Effector memory CD4-positive, alpha-beta T cell (primary cell): ENCODE measurements at places on chromosomes 7 and 10.

GRCh38 chr7:151571471-151571870 lies 51.8 kb upstream of the RHEB start:
- no peak for DNase-seq

GRCh38 chr7:44757311-44757710 lies 8.7 kb downstream of the ZMIZ2 start:
- no peak for DNase-seq

DNA sequence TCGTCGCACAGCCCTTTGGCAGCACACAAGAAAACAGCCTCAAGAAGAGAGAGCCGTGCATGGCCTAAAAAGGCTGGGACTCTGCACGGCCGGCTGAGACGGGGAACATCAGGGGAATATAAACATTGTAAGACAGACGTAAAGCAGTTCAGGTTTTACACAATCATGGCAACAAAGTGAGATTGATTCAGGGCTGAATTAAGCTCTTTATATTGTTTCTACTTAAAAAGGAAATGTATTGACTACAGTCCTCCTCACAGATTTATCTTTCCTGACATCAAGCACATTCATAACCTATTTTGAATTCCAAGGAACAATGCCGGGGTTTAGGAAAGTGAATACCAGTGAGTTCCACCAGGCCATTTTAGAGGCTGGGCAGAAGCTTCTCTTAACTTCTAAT lies 25.2 kb downstream of the SORBS1 start:
- DNase-seq: no peak

GRCh38 chr10:21985541-21985940 lies 18.0 kb downstream of the DNAJC1 start:
- DNase-seq: no peak

- DNase-seq: no peak
These were observed 24.4 kb downstream of the TRUB1 start for GRCh38 chr10:114962441-114962840.

DNA sequence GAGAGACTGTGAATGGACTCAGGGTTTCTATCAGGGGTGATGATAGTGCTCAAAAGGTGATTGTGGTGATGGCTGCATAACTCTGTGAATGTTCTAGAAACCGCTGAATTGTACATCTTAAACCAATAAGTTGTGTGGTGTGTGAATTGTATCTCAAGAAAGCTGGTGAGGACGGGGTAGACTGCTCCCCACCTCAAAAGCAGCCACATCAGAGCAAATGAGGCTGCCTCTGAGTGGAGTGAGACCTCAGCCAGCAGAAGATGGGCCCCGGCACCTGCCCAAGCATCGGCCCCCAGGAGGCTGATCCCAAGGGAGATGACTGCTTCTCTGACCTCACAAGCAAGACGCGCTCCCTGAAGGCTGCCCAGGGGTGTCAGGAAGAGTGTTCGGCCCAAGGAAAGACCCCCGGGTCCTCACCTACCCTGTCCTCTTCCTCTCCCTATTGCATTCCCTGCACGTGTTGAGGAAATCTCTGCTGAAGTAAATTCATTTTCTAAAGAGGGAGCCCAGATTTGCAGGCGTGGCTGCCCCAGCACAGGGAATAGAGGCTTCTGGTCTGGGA lies 279.3 kb upstream of the SHH start:
- DNase-seq: no peak

- DNase-seq: no peak
These were observed 89.8 kb upstream of the ANLN start for GRCh38 chr7:36299823-36300341.

- DNase-seq: no peak
These were observed 339.8 kb downstream of the ABCA13 start for GRCh38 chr7:48511080-48511479.

DNA sequence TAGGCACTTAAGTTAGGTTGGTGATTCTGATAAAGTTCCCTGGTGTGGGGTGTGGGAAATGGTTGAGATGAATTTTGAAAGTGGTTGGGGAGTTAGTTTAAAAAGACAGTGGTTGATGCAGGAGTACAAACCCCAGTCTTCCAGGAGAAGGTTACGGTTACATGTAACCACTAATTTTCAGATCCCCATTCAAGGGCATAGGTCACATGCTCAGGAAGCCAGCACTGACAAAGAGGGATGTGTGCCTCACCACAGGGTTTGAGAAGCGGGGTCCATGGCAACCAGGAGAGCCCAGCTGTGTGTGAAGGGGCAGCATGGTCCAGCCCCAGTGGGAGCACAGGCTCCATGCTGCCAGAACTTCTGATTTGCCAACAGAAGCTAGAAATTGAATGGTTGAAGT lies 144.2 kb downstream of the MDFIC start:
- DNase-seq: no peak

DNA sequence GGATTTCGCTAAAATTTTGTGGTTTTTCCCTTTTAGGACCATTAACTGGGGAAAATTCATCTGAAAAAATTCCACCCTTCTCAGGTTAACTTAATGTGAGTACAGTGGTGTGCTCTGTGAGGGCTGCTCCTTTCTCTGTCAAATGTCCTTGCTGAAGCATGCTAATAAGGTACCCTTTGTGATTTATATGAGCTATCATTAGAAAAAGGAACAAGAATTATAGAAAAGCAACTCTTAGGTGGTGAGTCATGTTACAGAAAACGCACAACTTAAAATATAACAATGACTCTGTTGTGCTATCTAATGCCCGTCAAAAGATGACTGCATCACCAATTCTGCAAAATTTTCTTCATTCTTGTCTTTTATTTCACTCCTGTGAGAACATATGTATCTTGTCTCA lies 162.0 kb upstream of the MAGI2 start:
- no peak for DNase-seq

- no peak for DNase-seq
These were observed 107.3 kb downstream of the SMURF1 start for GRCh38 chr7:99036546-99037111.

- DNase-seq: no peak
These were observed 41.3 kb upstream of the HPSE2 start for GRCh38 chr10:99276848-99277486.

DNA sequence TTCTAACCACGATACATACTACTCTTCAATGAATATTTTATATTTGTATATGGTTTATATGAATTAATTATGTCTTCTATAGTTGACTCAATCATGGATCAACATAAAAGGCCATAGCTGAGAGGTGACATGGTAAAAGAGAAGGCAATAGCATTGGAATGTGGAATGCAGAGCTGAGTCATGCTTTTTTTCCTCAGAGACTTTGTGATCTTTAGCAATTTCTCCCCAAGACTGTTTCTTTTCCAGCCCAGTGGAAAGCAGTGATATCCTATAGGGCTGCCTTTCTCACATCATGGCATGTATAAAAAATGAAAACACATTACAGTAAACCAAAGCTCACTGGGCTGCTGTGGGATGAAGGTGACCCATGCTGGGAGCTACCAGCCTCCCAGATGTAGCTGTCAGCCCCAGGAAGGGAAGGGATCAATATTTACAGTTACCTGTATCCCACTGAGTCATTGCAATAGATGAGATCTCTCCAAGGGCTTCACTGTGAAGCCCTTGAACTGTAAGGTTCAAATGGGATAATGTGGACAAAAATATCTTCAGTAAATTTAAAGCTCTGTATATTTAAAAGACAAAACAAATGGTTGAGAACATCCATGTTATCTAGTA lies 30.2 kb downstream of the SLC39A12 start:
- DNase-seq: no peak

DNA sequence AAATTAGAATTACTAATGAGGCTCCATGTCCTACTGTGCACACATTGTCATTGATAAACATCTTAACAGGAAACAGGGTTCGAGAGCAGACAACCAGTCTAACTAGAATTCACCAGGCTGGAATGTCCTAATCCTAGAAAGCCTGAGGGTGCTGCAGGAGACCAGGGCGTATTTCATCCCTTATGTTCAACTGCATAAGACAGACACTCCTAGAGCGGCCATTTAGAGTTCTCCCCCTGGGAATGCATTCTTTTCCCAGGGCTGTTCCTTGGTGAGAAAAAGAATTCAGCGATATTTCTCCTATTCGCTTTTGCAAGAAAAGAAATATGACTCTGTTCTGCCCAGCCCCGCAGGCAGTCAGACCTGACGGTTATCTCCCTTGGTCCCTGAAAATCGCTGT lies 486.0 kb downstream of the REEP3 start:
- no peak for DNase-seq

- no peak for DNase-seq
These were observed at the start of gene ZNF804B for GRCh38 chr7:88759230-88760135. Gene ZNF804B, plus strand, starts transcription at chr7:88759700. Its CDS starts 277 bp downstream, at chr7:88759977.

DNA sequence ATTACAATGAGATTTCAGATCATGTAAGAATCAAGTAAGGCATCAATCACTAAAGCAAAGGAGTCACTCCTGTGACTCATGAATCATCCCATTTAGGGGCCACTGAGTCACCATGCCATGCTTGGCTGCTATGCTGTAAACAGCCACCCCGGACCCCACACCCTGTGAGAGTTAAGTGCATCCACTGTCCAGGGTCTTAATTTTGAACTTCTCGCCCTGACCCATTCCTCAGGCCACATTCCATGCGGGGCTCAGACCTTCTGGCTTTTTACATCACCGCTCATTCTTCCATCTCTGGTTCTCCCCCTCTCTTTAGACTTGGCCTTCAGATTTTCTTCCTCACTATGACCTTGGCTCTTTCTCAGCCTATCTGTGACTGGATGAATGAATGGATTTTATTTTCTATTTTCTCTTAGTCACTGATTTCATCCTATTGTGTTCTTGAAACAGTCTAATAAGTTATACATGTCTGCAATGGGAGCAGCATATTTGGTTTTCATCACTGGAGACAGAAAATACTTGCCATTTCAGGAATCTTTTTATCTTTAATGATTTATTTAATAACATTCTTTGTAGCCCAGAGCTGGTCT lies 239.6 kb downstream of the SKIDA1 start:
- DNase-seq: no peak

DNA sequence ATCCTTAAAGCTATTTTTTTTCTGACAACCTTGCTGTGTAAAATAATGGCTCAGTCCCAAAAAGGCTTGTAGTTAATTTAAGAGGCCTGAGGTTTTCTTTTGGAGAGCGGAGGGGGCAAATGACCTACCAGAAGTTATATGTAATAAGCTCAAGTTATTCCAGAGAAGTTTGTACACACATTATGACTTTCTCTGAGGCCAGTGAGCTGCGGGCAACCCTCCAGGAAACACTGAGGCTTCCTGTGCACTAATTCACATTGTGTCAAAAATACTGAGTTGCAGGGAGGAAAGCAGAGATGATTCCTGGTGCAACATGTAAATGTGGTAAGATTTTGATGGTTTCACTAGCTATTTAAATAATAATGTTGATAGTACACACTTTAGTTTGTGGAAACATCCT lies 188.6 kb downstream of the DIP2C start:
- no peak for DNase-seq

DNA sequence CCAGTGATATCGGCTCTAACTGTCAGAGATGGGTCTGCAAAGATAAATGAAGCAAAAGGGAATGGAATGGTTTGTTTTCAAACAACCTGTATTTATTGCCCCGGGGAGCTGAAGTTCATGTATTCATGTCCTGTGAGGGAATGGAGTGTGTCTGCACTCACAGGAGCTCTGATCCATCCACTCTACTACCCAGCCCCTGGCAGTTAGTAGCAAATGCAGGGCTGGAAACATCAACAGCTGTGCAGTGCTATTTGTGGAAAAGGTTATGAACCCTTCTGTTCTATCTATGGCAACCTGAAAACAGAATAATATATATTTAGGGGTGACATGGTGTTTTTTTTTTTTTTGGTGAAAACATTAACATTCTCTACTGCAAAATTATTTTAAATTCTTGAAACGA lies 9.8 kb downstream of the AGR2 start:
- no peak for DNase-seq

DNA sequence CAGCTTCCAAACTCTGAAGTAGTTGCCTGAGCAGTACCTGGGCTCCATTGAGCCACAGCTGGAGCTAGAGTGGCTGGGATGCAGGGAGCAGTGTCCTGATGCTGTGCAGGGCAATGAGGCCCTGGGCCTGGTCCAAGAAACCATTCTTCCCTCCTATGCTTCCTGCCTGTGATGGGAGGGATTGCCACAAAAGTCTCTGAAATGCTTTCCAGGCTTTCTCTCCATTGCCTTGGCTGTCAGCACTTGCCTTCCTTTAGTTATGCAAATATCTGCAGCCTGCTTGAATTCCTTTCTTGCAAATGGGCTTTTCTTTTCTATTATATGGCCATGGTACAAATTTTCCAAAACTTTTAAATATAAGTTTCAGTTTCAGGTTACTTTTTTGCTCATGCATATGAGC lies 972.2 kb upstream of the MBL2 start:
- no peak for DNase-seq

DNA sequence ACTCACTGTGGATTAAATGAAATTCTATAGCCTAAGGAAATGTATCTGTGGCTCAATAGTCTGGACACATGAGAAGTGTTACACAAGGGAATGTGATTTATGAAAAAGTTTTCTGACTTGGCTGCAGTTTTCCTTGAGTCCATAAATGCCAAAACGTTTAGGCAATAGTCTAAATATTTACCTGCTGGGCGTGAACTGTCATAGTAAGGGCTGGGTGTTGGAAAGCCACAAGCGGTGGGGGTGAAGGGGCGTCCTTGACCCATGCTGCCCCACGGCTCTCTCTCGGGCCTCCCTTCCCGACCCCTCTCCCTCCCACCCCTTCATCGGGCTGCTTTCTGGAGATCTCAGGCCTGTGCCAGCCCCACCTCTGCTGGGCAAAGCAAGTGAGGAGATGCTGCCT lies 223.7 kb downstream of the BUB3 start:
- no peak for DNase-seq

DNA sequence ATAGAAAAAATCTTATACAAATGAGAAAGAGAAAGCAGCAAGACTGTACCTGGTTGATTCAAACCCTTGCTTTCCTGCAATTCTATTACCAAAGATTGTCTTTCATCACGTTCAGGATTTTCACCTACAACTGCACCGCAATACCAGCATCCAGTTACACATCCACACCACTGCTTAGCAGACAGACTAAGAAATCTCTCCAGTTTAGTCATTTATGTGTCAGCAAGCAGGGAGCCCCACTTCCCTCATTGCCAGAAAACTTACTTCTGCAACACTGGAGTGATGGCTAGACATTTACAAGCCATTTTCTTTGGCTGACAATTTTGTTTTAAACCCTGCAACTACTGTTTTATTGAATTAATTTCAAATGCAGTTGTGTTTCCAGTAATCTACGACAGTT lies 359.6 kb upstream of the MEOX2 start:
- DNase-seq: no peak

DNA sequence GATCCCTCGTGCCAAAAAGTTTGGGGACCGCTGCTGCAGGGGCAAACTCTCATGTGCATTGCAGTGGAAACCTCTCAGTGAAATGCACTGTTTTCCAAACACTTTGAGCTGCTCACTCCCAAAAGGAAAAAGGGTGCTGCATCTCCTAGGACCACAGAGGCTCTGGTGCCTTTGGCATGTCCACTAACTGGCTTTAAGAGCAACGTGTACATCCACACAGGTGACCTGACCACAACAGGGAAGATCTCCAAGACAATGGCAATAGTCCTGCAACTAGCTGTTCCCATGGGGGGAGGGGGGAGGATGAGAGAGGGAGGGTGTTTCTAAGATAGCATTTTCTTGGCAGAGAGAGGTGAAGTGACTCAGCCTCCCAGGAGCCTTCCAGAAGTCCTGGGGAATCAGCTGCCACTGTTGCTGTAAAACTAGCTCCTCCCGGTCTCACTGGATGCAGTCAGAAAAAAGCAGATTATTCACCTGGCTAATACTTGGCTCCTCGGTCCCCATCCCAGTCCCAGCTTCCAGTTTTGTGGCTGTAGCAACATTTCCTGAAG lies 181.7 kb downstream of the HECW1 start:
- no peak for DNase-seq

- DNase-seq: no peak
These were observed 579.1 kb downstream of the CCSER2 start for GRCh38 chr10:84907461-84908009.

- no peak for DNase-seq
These were observed 8.4 kb downstream of the FOXL3 start for GRCh38 chr7:298375-298702.
